ENCODE measurements at places on chromosomes 6 and 20.
A peak's percentile ranks its signal among the peaks of the same experiment; 100 is the strongest.

GRCh38 chr6:19322691-19323485 lies 514.3 kb upstream of the ID4 start:
- DNase-seq = no peak

- DNase-seq = no peak
These were observed 160.5 kb upstream of the KCNG1 start for GRCh38 chr20:51183451-51183850.

- DNase-seq = no peak
These were observed 7.4 kb downstream of the CEP85L start for GRCh38 chr6:118644007-118644406.

DNA sequence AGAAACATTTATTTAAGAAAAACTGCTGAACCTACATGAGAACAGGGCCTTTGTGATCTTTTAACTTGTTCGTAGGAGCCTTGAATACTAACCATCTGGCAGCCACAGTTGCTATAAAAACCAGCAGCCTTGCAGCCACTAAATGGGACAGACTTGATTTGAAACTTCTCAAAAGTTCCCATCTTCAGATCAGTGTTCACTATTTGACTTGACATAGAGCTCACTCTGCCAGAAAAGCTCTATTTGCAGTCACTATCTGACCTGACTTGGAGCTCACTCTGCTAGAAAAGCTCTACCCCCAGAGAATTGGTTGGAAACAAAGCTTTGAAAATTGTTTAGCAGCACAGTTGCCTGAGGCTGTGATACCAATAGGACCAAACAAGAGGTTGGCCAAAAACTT lies 119.3 kb upstream of the F13A1 start:
- no peak for DNase-seq

DNA sequence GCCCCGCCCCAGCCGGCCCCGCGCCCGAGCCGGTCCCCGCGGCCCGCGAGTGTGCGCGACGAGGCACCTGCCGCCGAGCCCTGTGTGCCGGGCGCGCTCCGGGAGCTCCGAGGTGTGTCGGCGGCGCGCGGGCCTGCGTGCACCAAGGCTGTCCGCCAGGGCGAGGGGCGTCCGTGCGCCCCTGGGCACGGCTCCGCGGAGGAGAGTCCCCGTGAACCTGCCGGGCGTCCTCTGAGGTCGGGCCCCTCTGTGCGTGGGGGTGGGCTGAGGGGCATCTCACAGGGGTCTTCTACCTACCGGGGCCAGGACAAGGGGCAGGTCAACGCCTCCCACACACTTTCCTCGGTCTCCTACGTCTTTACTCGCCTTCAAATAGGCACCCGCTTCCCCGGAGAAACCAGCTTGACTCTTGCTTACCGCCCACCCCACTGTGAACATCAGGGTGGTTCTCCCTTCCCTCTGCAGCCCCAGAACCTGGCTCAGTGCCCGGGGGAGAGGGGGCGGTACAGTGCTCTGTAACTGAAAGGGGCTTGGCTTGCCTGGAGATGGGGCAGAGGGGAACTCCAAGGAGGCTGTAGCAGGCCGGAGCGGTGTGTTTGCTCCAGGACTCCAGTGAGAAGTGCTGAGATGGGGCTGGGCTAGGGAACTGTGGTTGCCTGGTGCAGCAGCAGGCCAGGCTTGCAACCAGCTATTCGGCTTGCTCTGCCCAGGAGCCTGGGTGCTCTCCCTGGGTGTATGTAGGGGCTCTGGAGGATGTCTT lies at the start of gene SAMD10:
TSS of gene SAMD10 (minus strand) at position 86 of the 760 bp plus-strand sequence. CDS start 175 bp downstream, outside the sequence.
- DNase-seq = no peak

DNA sequence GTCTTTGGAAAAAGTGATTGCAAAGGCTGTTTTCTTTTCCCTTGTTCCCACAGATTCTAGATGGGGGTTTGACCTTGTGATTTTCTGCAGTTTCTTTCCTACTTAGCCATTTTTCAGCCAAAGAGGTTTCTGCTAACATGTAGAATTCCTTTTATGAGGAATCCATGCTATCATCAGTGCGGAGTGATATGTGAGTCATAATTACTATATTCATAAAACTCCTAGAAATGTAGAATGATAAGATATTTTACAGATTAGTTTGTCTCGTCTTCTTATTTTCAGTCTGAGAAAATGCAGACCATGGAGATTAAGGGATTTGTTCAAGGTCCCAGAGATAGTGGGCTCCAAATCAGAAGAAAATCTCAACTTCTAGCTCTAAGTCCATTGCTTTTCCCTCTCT lies 98.6 kb downstream of the KCNQ5 start:
- DNase-seq = no peak

DNA sequence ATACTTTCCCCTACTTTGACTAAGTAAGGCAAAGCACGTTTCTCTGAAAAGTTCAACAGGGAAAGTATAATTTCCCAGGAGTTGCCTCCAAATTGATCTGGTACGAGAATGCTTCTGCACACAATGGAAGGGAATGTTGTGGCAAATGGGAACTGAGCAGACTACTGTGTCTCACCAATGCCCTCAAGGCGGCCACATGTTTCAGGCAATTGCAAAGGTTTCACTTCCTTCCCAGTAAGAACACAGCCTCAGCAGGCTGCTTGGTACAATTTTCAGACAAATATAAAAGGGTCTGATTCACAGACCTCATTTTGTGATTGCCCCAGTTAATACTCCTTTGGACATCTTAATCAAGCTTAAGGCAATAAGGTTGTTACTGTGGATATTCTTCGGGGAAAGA lies 71.2 kb downstream of the KIAA0319 start:
- DNase-seq = no peak

- peak; percentile 86 for DNase-seq
These were observed 59.2 kb downstream of the TRAM2 start for GRCh38 chr6:52517502-52518278.

DNA sequence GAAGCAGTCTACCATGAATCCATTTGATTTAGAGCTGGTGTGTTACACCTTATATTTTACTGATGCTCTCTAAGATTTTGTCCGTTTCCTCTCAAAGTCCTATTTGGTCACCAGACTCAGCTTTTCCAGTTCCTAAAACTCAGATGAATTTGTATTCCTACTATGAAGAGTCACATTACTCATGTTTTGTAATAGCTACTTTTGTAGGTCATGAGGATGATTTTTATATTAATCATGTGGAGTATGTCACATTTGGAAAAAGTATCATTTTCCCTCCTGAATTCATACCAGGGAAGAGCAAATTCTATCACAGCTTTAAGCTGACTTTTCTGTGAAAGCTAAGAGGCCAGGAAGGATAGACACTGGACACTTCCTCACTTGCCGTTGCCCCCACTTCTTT lies 140.6 kb upstream of the SCGN start:
- no peak for DNase-seq

GRCh38 chr6:85111481-85112011 lies 338.3 kb upstream of the NT5E start:
- no peak for DNase-seq

GRCh38 chr6:112205427-112206109 lies 48.8 kb downstream of the LAMA4 start:
- no peak for DNase-seq

GRCh38 chr6:47064274-47064673 lies 22.1 kb upstream of the ADGRF1 start:
- DNase-seq = no peak

DNA sequence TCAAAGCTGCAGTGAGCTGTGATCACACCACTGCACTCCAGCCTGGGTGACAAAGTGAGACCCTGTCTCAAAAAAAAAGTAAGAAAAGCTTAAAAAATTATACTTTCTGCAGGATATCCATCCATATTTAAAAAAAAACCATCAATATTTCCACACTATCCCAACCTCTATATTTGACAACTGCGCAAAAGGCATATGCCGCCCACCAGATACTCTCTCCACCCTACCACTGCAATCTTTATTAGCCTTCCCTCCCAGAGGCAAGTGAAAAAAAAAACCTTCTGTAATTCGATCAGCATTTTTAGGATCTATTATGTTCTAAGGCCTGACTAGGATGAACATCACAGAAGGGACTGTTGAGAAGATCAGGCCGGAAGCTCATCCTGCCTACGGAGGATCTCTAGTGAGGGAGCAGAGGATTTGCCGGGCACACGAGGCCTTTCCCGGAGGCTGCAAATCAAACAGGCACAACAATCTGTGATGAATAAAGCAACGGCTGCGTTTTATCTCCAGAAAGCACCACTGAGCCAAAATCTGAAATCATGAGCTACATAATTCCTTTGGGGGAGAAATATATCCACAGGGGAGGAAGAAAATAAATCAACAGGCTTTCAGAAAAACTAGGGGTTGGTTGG lies 65.9 kb downstream of the GFOD1 start:
- no peak for DNase-seq

DNA sequence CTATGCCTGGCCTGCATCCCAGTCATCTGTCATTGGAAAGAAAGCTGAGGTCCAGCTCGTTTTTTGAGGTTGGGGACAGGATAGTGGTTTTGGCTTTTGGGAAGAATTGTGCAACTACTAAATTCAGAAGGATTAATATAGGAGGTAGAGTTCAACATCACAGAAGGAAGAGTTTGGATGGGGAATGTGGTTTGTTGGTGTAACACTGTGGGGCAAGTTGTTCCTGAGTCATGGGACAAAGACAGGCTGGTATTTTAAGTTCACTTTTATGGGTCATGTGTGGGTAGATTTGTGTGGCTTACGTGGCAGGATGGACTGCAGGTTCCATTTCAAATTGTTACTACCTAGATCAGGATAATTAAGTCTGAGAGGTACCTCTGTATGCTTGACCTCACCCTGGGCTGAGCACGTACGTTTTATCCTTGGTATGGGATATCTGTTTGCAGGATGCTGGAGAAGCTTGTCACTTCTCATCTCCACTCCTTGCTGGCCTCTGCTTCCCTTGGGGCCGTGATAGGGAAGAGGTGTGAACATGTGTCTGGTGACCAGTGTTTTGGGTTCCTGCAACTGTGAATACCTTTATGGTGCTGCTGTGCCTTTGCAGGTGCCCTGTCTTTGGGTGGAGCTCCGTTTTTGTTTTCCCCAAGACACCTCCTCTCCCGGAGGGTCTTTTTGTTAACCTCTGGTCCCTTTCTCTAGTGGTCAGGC lies 177.6 kb downstream of the JARID2 start:
- no peak for DNase-seq

GRCh38 chr6:44201638-44202303 lies 15.0 kb upstream of the MYMX start:
- DNase-seq = peak; percentile 74

DNA sequence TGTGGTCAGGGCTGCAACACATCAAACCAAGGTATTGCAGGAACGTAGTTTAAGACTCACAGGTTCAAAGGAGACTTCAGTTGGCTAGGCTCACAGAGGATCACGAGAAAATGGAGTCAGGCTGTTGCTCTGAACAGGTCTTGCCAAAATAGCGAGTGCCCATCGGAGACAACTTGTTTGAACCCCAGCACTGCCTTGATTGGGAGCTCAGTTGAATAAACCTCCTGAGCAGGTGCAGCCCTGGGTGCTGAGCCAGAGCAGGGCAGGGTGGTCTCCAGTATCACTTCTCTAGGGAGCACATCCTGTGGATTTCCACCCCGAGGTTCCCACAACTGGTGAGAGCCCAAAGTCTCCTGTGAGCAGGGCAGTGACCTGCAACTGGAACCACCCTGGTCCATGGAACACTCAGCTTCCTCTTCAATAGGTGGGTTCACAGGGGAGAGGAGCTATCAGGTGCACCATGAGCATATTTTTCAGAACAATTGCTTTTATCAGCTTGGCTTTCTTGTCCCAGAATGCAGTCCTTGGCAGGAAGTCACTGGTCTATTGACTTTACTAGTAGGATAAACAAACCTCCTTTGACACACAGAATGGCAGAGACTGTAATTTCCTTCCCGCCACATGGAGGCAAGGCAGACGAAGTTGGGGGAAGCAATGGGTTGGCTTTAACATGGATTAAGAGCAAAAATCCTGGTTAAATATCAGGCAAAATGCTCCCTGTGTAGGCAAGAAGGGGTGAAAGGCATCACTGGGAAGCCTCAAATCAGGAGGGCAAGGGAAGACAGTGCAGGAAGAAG lies 267.7 kb upstream of the FOXQ1 start:
- no peak for DNase-seq

Measured in ureter (tissue), 1 donor.